ENCODE measurements at places on chromosomes 12 and 14.

GRCh38 chr14:70170976-70171375 lies 17.8 kb downstream of the SLC8A3 start:
- no peak for DNase-seq

DNA sequence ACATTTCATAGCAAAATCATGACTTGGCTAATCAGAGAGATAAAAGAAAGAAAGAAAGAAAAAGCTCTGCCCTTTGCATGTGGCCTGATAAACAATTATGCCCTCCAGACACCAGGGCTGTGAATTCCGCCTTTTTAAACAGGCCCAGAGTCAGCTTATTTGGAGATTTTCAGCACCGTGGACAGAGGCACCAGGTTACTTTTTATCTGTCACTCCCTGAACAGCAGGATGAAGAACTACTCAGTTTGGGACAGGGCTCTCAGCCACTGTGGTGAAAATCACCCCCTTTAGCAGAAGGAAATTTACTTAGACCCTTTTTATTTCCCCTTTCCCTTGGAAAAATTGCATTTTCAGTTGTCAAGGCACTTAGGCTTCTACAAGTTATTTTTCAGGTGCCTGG lies 359.9 kb downstream of the NRXN3 start:
- DNase-seq: no peak

- DNase-seq: peak; percentile 32
Observed at GRCh38 chr12:113196990-113197389, 11.5 kb downstream of the RITA1 start.

- no peak for DNase-seq
Observed at GRCh38 chr12:116651089-116651488, 86.8 kb downstream of the SPRING1 start.

GRCh38 chr14:68657300-68658028 lies 135.4 kb downstream of the ZFP36L1 start:
- DNase-seq: no peak

GRCh38 chr12:19482036-19482435 lies 42.7 kb downstream of the AEBP2 start:
- no peak for DNase-seq

DNA sequence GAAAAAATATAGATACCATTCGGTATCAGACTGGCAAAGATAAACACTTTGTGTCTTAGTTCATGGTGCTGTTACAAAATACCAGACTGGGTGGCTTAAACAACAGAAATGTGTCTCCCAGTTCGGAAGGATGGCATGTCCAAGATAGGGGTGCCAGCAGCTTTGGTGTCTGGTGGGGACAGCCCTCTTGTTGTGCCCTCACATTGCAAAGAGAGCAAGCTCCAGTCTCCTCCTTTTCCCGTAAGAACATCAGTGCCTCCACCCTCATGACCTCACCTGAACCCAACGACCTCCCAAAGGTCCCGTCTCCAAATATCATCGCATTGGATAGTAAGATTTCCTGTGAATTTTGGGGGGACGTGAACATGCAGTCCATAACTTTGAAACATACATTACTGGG lies 12.4 kb downstream of the ZBTB42 start:
- no peak for DNase-seq

- DNase-seq: no peak
Observed at GRCh38 chr14:100297320-100298300, 8.6 kb downstream of the SLC25A29 start.

- DNase-seq: no peak
Observed at GRCh38 chr12:87320724-87321123, 708.5 kb downstream of the C12orf50 start.

DNA sequence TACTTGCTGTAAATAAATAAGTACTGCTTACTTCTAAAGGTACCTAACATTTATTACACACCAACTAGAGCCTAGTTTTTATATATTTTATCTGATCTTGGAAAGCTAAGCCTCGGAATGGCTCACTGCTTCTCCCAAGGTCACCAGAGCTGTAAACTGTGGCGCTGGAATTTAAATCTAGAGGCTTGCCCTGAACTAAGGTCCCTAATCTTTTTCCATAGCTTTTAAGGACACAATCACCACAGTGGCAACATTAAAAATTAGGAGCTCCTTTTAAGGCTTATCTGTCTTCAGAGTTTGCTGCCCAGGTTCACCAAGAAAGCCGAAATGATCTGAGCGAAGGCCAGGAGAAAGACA lies 670 bp downstream of the CCNB1IP1 start:
- no peak for DNase-seq

All from SW 1271 (cell line).